Thoracic aorta (tissue), 2 donors: ENCODE measurements at places on chromosomes 1 and 21. TPM values are rescaled to one million over a fixed set of nuclear protein-coding genes. Genes with fewer than 3 reads are reported as not detected.

FCN3 gene
- 3.5 TPM for total RNA-seq

FMO4 gene
- 10.6 TPM for total RNA-seq

- DNase-seq: no peak
Measured at GRCh38 chr1:179840107-179840506, 37.5 kb downstream of the TOR1AIP2 start.

DNA sequence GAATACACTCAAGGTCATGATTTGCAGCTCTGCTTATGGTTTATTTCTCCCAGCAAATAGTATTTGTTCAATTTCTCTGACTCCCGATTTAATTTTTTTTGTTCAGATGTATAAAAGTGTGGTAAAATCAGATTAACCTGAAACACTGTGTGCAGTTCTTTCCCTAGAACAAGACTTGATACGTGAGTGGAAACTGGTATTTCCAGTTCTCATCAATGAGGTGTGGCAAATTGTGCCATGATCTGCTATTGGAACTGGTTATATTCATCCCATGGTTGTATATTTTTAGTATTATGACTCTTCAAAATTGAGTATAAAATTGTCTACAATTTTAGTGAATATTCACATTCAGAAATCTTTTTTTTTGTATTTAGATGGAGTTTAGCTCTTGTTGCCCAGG, 76.8 kb upstream of the IVNS1ABP start:
- DNase-seq: no peak

GRCh38 chr1:59560807-59561450, 253.8 kb upstream of the HOOK1 start:
- no peak for DNase-seq

DNA sequence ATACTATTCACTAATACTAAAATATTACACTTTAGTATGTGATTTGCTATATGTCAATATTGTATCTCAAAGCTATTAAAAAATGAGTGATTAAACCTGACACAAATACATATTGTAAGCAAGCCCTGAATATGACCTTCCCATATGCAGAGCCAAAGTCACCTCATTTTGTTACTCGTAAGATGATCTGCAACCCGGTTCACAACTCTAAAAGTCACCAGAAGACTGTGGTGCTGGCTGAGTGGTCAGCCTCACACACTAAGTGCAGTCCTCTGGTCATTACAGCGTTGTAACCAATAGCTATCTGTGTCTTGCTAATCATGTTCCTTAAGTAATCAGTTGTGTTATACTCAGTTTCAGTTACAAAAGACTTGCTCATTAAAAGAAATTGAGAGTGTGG, 197.5 kb upstream of the L1TD1 start:
- DNase-seq: no peak

DNA sequence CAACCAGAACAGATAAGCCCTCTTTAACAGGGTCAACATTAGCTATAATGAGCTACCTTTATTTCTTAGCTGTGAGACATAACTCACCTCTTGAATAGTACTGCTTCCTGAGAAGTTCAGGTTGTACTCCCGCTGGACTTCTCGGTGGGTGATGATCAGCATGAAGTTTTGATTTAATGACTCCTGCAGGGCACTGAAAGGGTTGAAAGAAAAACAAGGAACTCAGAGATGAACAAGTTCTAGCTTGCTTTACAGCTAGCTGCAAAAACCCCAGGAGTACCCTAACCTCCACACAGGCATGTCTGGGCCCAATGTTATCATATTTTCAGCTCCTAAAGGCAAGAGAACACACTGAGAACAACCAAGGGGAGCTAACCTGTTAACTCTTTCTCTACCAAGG, 254.4 kb downstream of the FAF1 start:
- DNase-seq: no peak

DNA sequence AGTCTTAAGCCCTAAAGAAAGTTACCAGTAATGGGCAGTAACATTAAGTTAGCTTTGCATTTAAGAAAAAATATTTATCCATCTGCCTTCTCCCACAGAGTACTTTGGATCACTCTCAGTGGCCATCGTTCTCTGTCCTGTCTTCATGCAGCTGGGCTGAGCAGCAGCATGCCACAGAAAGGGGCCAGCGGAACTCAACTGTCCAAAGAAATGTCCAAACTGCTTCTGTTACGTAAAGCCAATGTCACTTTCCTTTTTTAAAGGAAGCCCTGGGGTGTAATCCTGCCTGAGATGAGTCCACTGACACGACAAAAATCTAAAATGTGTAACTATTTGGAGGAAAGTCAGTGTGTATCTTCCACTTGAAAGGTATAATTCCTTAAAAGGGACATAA, 291.6 kb downstream of the SMYD3 start:
- DNase-seq: no peak

GRCh38 chr1:215360758-215361157, 206.3 kb upstream of the KCTD3 start:
- DNase-seq: no peak
